Hematopoietic multipotent progenitor cell treated with erythropoietin and hydrocortisone succinate and interleukin-3 and kit ligand, for 4 days (in vitro differentiated cells): ENCODE measurements at places on chromosomes 7 and 10.
A peak's percentile ranks its signal among the peaks of the same experiment; 100 is the strongest.

DNA sequence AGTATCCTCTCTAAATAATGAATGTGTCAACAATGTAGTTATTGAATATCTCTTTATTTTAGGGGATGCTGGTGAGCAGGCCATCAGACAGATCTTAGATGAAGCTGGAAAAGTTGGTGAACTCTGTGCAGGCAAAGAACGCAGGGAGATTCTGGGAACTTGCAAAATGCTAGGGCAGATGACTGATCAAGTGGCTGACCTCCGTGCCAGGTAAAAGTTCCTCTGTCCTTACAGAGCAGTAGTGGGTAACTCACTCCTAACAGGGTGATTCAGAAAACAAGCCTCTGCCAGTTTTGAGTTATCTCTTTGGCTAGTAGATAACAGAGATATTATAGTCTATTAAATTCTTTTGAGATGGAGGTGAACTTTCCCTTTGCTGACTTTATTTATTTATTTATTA lies 67.3 kb downstream of the AP3M1 start:
- no peak for DNase-seq

- peak; percentile 56 for DNase-seq
Measured at GRCh38 chr7:92798517-92799249, 37.7 kb downstream of the CDK6 start.

GRCh38 chr7:150876817-150877526 lies 24.7 kb downstream of the AOC1 start:
- peak; percentile 85 for DNase-seq

DNA sequence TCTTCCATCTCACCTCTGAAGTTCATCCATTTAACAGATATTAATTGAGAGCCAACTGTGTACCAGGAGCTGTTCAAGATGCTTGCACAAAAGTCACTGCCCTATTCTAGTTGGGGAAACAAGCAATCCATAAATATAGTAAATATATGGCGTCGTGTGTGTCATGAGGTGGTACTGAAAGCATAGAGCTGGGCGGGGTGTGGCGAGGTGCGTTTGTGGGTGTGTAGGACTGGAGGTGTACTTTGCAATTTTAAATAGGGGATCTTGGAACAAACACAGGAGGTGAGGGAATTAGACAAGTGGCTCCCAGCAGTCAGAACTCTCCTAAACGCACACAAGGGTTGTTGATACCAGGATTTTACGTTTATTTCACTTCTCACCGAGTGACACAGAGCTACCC lies 490 bp upstream of the ZNF239 start:
- no peak for DNase-seq

DNA sequence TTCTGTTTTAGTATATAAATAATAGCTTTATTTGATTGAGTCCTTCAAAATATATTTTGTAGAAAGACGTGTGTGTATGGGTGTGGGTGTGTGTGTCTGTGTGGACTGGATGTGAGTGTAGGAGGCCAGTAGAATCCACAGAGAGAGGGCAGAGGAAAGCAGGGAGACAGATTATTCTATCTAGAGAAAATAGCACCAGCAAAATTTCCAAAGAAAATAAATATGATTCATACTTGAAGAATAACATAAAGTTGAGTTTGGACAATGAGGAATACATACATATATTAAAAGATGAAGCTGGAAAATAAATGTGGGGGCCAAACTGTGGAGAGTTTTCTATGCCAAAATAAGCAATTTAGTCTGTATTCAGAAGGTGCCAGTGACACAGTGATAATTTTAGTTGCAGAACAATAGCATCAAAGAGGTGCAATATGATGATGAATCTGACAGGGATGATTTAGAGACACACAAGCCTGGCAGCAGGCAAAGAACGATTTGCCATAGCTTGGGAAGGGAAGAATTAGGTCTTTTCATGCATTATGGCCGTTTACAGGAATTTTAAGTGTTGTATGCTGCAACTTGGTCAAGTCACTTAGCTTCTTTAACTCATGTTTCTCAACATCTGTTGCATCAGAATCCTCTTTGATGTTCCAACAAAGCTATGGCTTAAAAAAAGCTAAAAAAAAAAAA lies 121.3 kb downstream of the SEMA3A start:
- no peak for DNase-seq

- DNase-seq = no peak
Measured at GRCh38 chr7:44676776-44677175, 70.3 kb downstream of the OGDH start.

DNA sequence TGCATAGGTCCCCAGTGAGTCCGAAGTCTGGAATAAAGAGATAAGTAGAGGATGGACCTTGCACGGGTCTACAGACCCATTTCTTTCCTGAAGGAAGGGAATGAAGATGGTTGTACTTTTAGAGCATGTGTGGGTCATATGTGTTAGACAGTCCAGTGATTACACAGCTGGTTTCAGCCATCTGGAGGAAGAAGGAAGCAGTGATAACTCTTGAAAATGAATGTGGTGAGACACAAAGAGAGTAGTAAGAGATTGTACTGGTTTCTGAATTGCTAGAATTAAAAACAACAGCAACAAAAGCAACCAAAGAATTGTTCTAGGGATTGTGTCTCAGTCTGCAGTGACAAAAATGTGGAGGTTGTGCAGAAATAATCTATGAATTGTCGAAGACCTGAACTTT lies 258.9 kb downstream of the SUGCT start:
- DNase-seq = peak; percentile 24

- peak; percentile 87 for DNase-seq
Measured at GRCh38 chr7:954330-955238, at the start of gene ADAP1. Gene ADAP1, minus strand, starts transcription at chr7:954680. Its CDS starts 203 bp downstream, at chr7:954477.

- DNase-seq = no peak
Measured at GRCh38 chr7:44652535-44652934, 46.1 kb downstream of the OGDH start.

DNA sequence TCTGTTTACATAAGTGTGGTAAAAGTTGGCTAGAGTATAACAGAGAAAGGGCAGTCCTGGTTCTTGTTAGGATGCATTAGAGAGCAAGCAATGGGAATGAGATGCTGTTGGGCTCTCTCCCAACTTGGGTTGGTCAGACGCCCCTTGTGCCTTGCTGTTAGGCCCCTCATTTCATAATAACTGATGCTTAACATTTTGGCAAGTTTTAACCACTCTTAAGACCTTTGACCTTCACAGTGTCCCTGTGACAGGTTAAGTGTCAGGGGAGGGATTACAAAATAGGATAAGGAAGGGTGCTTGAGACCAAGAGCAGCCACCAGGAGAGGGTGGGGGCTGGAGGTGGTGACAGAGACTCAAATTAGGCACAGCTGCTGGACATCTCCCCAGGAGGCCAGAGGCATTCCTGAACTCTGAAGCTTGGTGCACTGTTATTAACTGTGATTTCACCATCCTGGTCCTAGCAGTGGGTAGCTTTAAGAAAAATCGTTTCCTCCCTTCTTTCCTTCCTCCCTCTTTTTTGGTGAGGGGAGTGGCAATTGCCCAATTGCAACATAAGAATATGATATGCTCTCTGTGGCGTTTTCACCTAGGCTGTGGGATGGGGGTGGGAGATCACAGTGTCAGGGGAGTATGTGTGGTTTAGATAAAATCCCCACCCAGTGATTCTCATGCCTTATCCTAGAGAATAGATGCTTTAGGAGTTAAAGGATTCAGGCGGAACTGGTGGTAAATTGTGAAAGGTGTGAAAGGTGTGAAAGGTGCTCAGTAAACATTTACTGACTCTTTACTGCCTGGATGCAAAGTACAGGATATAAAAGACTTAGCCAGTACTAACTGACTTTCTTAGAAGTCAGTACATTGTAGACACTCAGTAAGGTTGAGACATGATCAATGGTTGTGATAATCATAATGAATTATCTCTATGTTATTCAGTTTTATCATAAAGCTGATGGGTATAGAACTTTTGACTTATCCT lies 270.5 kb downstream of the BICC1 start:
- peak; percentile 1 for DNase-seq

DNA sequence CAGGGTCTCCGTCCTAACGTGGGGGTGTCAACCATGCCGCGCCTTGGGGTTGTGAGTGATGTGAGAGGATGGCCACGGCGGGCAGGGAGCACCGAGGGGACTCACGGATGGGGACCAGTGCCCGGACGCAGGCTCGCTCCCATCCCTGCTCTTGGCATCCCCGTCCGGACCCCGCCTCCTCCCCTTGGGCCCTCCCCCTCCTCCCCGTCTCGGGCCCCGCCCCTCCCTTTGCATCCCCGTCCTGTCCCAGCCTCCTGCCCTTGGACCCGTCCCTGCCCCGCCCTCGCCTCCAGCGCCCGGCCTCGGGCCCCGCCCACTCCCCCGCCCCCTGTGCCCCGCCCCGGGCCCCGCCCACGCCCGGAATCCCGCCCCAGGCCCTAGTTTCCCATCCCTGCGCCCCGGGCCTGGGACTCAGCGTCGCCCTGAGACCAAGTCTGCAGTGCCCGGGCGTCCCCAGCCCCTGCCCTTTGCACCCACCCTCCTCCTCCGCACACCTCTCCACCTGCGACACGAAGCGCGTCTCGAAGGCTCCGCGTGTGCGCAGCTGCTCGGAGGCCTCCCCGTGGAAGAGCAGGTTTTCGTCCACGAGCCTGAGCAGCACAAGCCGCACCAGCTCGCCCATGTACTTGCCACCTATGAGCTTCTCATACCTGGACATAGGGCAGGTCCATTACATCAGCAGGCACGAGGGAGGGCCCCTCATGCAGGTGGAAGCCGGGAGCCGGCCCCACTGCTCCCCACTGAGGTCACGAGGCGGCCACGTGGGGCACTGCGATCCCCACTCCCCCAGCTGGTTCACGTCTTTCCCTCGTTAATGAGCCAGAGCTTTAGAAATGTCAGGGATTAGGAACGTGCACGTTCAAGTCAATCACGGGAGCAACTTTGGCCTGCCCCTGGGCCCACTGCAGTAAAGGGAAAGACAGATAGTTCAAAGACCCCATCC lies 5.1 kb upstream of the MYL7 start:
- peak; percentile 83 for DNase-seq

GRCh38 chr7:80439894-80440821 lies 71.7 kb downstream of the GNAT3 start:
- DNase-seq = no peak

DNA sequence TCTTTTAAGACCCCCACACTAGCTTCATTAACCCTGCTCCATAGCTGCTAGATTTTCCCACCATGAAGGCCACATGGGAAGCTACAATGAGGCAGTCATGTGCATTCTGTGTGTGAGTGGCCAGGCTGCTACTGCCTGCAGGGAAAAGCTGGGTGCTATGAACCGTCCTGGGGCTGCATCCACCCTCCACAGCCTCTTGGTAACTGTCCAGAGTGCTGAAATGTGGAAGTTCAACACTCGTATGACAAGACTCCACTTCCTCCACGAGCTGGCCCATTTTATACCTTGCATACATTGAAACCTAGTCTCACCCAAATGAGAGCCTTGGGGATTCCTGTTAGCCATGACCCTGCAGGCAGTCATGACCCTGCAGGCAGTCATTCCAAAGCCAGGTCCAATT lies 59.4 kb downstream of the CUZD1 start:
- peak; percentile 67 for DNase-seq

GRCh38 chr10:118412932-118413331 lies 70.8 kb upstream of the FAM204A start:
- DNase-seq = no peak

- no peak for DNase-seq
Measured at GRCh38 chr10:26441491-26442214, 3.5 kb downstream of the APBB1IP start.

- DNase-seq = no peak
Measured at GRCh38 chr7:1226186-1226901, 6.3 kb upstream of the UNCX start.

GRCh38 chr7:128353610-128354009 lies 7.9 kb downstream of the PRRT4 start:
- DNase-seq = no peak

GRCh38 chr7:24301703-24302102 lies 17.7 kb downstream of the NPY start:
- DNase-seq = no peak

- DNase-seq = peak; percentile 93
Measured at GRCh38 chr7:152313831-152314604, 121.8 kb downstream of the KMT2C start.

- DNase-seq = no peak
Measured at GRCh38 chr10:78774614-78774998, 294.2 kb upstream of the ZMIZ1 start.

- no peak for DNase-seq
Measured at GRCh38 chr7:28858206-28858605, 99.9 kb downstream of the TRIL start.

GRCh38 chr7:100510437-100511239 lies 26.9 kb downstream of the NYAP1 start:
- peak; percentile 96 for DNase-seq

GRCh38 chr10:125174360-125174759 lies 14.0 kb upstream of the CTBP2 start:
- no peak for DNase-seq

DNA sequence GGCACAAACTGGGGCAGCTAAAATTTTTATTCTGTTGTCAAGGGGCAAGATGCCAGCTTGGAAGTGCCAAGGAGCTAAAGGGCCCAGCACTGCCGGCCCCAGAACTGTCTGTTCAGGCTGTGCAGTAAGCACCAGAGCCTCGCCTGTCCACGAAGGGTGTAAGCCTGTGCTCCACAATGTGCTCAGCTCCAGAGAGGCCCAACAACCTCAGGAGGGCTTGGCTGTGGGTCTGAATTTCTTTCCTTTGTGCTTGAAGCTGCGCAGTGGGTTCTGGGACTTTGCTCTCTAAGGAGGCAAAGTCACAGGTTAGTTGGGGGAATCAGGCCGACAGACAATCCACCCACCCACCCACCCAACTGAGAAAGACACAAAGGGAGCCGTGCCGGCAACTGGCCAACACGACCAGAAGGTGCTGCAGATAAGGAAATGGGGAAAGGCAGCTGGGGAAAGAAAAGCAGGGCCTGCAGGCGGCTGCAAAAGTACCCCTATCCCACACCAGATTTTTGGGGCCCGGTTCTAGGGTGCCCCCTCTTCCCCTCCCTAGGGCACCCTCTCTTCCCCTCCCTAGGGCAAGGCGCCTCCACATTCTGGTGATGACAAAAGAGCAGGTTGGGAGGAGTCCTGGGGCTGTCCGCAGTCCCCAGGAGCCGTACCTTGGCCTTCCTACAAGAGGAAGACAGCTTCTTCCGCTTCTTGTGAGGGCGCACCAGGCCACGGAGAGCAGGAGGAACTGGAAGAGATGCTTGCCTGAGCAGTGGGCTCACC lies 7.7 kb downstream of the DDX56 start:
- peak; percentile 77 for DNase-seq
